ENCODE measurements at places on chromosomes 7 and 10.

DNA sequence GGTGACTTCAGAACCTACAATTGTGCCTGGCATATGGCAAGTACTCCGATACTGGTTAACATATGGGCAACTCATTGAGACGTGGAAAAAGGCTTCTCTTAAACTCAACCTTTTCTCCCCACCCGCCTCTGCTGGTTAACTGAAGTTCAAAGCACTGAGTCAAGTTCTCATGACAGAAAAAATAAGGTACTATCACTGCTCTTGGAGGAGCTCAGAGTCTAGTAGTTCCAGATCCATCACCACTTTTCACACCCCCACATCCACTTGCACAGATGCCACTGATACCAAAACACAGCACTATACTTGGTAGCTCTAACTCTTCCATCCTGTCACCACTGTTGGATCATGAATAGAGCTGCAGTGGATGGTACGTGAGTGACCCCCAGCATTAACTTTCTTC is 36.2 kb downstream of the CCDC6 start:
- DNase-seq, result no peak

DNA sequence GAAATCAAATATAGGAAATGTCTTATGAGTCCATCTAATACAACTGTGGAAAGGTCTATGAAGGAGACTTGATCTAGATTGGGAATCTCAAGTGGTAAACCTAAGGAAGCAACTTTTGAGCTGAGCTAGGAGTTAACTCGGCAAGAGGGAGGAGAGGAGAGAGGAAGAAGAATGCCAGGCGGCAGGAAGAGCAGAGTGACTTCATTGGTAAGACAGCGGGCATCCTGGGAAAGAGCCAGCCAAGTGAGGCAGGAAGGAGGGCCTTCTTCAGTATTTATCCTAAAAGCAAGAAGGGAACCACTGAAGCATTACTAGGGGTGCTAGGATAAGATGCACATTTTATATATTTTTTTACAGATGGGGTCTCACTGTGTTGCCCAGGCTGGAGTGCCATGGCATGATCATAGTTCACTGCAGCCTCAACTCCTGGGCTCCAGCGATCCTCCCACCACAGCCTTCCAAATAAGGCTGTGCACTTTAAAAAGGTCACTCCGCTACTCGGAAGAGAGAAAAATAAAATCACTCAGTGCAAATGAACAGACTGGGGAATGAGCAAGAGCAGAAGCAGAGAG is 2.0 kb downstream of the BCL7B start:
- no peak for DNase-seq

- DNase-seq, result peak; percentile 16
Measured at GRCh38 chr10:59240582-59241183, 64.2 kb downstream of the PHYHIPL start.

DNA sequence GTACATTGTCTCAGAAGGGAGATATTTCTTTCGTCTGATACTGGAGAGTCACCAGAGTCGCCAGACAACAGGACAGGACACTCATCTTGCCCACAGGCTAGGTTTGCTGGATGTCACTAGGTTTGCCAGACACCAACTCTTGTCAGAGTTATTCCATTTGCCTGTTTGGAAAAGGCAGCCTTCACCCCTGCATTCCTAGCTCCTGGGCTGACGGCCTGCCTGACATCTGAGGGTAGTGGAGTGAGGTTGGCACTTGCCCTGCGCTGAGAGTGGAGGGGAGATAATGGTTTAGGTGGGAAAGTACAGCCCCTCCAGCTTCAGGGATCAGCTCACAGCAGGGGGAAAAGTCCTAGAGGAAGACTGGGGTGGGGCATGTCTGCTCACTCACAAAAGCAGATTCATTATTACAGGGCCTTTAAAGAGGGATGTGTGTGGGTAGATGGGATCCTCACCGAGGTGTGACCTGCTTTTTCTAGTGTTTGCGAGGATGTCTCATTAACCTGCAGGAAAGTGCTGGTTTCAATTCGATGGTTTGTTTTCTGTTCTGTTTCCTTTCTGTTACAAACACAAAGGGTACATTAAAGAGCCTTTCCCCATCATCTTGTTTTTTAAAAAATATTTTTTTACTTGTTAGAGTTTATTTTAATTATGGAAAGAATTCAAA is 79.3 kb upstream of the TNS3 start:
- DNase-seq, result no peak

GRCh38 chr7:52959336-52959735 is 76.1 kb upstream of the POM121L12 start:
- no peak for DNase-seq

DNA sequence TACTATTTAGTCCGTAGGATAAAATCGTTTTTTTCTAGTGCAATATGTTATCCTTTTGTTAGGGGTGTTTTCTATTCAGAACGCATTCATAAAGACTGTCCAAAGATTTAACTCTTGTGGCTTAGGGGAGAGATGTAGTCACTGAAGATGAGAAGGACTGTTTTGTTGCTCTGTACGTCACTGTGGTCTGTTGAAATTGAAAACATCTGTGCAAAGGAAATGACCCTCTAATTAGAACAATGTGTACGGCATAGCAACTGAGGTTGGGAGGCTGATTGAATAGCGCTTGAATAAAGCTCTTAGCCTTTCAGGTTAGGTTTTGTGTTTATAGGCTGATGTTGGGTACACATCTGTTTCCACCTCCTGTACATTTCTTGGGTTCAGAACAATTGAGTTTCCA is 453.4 kb upstream of the AKR1E2 start:
- peak; percentile 24 for DNase-seq

GRCh38 chr10:59993931-59994330 is 87.6 kb upstream of the CCDC6 start:
- DNase-seq, result no peak

DNA sequence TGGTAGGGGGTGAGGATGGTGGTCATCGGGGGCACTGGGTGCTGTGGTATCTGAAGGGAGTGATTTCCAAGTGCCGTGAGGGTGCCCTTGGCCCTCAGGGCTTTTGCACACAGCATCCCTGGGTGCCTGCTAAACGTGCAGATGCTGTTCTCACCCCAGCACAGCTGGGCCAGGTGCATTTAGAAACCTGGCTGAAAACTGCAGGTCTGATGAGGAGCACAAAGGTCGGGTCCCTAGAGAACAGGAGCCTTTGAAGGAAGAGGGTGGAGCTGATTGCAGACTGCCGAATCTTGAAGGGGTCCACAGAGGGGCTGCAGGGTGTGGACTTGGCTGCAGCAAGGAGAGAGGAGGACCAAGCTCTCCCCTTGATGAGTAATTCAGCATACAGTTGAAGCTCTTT is 32.0 kb downstream of the ZMIZ1 start:
- DNase-seq, result no peak

- no peak for DNase-seq
Measured at GRCh38 chr7:75957021-75957736, 37.2 kb downstream of the TMEM120A start.

DNA sequence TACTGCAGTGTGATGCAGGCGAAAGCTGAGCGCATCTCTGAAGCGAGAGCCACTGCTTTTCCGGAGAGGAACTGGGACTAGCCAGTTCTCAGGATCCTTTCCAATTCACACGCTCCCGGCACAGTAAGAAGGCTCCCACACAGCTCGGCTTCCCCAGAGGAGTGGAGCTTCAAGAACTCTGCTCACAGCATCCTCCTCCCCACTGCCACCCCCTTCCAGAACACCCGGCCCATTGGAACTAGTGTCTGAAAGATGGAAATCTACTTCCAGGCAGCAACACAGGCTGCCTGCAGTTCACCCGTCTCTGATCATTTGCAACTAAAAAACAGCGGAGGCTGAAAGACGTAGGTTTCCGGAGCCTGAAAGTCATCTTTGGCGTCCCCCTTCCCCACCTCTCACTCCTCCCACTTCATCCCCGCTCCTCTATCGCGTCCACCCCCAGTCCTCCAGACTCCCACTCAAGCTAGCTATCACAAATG is at the start of gene DGKB:
DGKB (minus strand) TSS at position 163 of the 479 bp plus-strand sequence.
- DNase-seq, result peak; percentile 53

DNA sequence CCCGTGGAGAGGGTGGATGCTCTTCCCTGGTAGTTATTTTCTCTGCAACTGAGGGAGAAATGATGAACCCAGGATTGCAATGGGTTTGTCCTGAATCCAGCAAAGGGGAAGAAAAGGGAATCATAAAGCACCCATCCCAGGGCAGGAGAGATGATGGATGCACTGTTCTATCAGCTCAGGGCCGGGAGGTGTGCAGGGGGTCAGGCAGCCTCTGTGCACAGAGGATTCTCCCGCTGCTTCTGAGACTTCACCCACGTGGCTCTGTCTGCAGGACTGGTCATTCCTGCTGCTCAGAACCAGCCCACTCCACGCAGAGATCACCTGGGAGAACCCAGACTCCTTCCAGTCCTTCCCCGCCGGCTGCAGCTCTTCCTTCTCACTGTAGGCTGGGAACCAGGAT is 70.7 kb downstream of the RBAK start:
- no peak for DNase-seq

- peak; percentile 17 for DNase-seq
Measured at GRCh38 chr10:20446561-20447193, 450.4 kb downstream of the NEBL start.
